Tibial nerve (tissue), 4 donors: ENCODE measurements at places on chromosomes 12 and 14.
A peak's percentile ranks its signal among the peaks of the same experiment; 100 is the strongest.

DNA sequence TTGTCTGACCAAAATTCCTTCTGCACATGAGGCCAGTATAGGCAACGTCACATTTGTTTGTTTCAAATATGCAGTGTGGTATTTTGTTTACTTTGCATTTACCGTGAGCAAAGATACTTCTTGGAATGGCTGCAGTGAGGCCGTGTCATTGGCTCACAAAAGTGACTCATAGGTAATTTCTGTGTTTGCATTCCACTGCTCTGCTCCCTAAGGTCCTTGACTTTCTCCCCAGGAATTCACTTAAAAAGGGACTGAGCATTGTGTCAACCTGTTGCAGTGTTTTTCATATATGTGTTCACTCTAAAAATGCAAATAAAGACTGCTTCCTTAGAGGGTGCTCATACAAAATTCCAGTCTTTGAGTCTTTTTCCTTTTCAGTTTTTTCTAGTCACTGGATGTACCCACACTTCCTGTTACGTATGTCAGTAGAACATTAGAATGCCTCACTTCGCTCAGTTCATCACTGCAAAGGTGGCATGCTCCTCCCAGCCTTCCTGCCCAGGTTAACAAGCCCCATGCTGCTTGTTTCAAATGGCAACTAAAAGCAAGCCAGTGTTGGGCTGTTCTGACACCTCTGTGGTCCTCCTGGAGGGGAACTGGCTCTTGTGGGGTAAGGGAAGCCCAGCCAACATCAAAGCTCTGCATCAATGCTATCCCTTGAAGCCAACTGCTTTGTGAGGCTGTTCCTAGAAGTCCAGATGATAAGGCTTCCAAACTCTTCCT lies 9.1 kb downstream of the C12orf76 start:
- no peak for DNase-seq

DNA sequence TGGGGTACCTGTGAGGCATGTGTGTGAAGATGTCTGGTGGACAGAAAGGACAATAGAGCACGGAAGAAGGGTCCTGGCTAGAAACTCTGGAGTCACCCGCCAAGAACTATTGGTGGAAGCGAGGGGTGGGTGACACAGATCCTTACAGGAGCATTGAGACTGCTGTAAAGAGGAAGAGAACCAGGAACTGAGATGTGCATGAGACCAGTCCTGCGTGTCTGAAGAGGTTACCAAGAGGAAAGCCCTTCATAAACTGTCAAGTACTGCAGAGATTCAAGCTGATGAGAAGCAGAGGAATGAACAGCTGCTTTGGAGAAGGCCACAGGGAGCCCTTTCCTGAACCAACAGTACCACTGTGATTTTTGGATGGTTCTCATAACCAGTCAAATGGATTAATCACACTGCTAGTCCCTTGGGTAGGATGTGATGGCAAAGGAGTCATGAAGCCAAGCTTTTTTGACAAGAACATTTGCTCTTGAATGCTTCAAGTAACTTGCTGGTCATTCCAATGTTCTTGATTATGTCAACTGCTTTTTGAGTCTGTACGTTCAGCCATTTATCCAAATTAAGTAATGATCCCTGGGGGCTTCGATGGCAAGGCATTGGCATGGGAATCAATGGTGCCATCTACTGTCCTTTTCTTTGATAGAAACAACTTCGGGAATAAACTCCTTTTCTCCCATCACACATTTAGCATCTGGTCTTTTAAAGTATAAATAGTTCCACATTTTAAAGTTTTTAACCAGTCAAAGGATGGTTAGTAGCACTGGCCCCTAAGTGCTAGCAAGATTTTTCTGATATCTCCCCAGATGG lies 42.9 kb downstream of the GPR135 start:
- DNase-seq, result no peak

DNA sequence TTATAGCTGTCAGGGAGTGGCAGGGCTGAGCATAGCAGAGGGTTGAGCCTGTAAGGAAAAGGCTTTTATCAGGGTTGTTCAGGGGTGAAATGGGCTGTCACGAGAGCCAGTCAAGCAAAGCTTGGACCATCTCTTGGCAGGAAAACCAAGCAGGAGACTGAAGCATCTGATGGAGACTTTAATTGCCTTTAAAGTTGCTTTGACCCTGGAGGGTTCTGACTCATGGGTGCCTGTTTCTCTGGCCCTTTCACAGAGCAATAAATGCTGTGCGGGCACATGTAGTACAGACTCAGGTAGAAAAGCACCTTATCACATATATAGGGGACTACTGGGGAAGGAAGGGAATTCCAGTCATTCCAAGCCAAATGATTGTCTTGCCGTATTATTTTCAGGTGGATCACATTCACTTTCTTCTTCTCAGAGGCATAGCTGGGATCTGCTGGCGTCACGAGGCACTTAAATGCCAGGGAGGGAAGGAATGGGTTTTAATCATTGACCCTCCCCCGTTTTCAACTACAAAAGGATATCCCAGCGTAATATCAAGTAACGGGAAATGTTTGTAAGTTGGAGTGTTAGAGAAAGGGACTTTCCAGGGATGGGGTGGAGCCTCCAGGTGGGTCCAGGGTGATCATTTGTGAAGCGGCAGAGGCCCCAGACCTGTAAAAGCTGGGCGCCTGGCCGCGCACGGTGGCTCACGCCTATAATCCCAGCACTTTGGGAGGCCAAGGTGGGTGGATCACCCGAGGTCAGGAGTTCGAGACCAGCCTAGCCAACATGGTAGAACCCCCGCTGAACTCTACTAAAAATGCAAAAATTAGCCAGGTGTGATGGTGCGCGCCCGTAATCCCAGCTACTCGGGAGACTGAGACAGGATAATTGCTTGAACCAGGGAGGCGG lies 34.9 kb downstream of the PLEKHD1 start:
- DNase-seq, result no peak

GRCh38 chr14:73886449-73887317 lies at the start of gene ZNF410:
Gene ZNF410, plus strand, starts transcription at chr14:73886859. Its CDS starts 5,317 bp downstream, at chr14:73892176.
- peak; percentile 82 for DNase-seq

GRCh38 chr14:22593189-22593588 lies 4.2 kb upstream of the DAD1 start:
- DNase-seq, result no peak

DNA sequence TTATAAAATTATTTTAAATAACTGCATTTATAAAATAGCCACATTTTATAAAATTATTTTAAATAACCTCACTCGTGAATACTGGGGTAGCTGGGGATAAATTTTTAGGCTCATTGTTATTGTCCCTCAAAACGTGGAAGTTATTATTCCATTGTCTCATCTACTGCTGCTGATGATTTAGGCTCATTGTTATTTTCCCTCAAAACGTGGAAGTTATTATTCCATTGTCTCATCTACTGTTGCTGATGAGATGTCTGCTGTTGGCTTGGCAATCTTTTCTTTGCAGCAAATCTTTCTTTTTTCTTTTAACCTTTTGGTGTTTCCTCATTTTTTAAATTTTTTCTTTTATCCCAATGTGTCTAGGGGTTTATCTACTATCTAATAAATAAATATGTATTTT lies 182.6 kb upstream of the PZP start:
- DNase-seq, result no peak

GRCh38 chr14:52268279-52269061 lies 972 bp downstream of the PTGDR start:
- DNase-seq, result no peak

DNA sequence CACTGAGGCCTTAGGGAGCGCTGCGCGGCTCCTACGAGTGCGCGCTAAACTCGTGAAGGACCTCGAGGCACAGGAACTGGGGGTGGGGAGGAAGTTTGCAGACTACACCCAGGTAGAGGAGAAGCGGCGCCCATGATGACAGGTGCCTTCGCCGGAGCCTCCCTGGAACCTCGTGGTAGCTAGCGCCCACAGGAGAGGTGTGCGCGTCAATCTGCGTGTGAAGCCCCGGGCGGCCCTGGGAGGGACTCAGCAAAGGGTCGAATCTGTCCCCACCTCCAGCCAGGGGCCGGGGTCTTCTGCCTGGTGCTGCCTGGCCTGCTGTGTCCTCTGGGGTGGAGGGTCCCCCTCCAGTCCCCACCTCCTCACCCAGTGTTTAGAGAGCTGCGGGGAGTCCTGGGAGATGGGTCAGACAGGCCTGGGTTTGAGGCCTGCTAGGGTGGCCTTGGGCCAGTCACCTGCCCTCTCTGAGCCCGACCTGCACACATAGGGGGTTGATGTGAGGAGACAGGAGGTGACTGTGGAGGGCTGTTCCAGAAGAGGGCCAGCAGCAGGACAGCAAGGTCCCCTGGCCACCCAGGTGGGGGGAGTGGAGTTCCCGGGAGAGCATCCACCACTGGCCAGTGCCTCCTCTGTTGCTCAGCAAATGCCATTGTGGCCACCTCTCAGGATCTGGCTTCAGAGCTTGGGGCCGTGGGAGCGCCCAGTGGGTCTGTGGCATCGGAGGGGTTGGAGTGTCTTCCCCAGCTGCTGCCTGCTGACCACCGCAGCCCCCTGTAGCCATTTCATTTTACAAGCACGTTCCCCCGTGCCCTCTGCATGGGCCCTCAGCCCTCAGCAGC lies 20.2 kb upstream of the KIF26A start:
- DNase-seq, result no peak

DNA sequence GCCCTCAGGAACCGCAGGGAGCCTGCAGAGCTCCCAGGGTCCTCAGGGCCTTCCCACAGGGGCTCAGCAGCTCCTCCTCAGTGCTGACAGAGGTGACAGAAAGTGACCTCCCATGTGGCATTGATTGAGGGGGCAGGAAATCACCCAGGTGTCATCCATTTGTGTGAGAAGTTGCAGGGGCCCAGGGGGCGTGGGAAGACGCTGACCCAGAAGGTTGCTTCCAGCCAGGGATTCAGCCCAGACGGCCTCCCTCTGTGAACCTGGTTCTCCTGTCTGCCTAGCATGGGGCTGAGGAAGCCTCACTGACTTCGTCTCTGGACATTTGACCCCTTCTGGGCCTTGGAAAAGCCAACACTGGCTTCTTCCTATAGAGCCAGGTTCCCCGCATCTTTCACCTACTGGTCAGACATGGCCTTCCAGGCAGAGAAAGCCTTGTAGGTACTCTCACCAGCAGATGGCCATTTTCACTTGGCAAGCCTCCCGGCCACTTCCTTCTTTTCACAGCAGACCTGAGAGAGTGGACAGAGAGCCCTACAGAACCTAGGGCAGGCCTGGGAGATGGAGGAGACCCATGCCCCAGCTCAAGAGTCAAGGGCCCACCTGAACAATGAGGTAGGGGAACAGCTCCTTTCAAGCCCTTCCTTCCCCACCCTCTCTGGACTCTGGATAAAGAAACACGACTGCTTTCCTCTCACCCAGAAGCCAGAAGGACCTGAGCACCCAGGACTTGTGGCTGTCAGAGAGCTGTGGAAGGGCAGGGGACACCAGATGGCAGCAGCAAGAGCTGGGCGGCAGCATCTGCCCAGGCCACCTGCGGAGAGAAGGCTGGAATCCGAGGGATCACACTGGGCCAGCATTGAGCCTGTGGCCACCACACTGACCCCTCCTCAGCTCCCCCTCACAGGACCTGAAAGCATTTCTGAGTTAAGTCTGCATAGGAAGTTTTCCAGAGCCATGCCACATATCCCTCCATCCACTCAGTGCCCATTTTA lies 377.8 kb downstream of the DPF3 start:
- no peak for DNase-seq

DNA sequence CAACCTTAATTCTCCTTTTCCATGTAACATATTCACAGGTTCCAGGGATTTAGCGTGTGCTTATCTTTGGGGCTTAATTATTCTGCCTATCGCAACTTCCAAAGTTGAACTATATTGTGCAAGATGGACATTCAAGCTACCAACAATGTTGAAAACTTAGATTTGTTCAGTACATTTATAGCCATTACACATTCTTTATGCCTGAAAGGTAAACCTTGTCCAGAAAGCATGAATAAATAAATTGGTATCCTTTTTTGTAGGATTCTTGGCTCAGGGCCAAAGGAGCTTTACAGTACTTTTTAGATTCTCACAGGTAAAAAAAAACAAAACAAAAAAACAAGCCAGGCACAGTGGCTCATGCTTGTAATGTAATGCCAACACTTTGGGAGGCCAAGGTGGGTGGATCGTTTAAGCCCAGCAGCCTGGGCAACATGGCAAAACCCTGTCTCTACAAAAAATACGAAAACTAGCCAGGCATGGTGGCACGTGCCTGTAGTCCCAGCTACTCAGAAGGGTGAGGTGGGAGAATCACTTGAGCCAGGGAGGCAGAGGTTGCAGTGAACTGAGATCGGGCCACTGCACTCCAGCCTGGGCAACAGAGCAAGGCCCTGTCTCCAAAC lies 3.3 kb downstream of the C12orf56 start:
- DNase-seq, result no peak

GRCh38 chr12:105317942-105318621 lies 12.4 kb upstream of the C12orf75 start:
- no peak for DNase-seq

- DNase-seq, result no peak
These were observed 77.2 kb downstream of the CCDC92 start for GRCh38 chr12:123895451-123895850.

- no peak for DNase-seq
These were observed 14.9 kb downstream of the TMEM116 start for GRCh38 chr12:111998015-111998414.

DNA sequence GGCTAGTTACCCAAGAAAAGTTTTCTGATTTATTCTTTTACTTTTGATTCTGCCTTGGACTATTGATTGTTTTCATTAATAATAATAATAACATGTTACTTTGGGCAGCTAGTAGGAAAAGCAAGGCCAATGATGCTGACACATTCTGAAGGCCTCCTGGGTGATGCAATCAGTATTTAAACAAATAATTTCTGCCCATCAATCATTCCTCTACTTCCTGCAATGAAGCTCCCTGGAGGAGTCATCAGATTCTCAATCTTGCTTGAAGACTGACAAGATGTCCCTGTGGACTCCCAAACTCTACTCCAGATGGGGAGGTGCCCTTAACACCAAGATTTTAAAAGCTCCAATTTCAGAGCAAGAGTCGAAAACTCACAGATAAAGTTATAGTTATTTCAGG lies at the start of gene SPX:
Gene SPX (plus strand): TSS at position 244 of the 400 bp plus-strand sequence. CDS start 177 bp downstream, outside the sequence.
- DNase-seq, result no peak

DNA sequence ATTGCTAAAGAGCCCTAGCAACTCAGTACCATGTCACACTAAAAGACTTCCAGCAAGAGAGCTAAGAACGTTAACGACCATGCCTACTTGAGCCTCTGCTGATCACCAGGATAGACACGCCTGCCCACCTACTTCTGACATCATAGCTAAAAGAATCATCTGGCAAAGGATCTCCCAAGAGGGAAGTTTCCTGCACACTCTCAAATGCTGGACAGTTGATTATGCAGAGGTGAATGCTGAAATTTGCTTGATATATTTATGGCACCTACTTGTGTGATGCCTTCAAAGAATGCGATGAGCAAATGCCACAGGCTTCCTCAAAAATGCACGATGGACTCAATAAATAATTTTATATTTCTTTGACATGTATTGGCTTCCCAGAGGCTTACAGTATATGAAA lies 113.6 kb downstream of the GALC start:
- DNase-seq, result no peak

- no peak for DNase-seq
These were observed at the start of gene KCNH5 for GRCh38 chr14:63045234-63045611. Gene KCNH5, minus strand, starts transcription at chr14:63045458. Its CDS starts 272 bp downstream, at chr14:63045186.
